ENCODE measurements at places on chromosomes 3 and 15.

- no peak for DNase-seq
These were observed 28.4 kb upstream of the AKAP13 start for GRCh38 chr15:85351965-85352364.

DNA sequence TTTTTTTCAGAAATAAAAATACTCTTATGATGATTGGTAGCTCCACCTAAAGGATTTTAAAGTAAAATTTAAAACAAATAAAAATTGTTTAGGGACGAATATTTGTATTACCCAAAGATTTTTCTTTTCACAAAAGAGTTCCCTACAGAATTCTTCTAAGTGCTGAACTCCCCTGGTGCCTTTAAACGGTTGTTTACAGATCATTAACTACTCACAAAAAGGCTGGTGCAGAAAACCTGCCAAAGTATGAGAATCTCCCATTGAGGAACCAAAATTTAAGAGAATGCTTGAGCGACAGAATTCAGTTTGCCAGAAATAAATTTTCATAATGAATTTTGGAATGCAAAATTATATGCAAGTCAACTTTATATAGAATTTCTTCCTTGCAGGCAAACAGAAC lies 497.8 kb upstream of the NR2F2 start:
- DNase-seq, result no peak

DNA sequence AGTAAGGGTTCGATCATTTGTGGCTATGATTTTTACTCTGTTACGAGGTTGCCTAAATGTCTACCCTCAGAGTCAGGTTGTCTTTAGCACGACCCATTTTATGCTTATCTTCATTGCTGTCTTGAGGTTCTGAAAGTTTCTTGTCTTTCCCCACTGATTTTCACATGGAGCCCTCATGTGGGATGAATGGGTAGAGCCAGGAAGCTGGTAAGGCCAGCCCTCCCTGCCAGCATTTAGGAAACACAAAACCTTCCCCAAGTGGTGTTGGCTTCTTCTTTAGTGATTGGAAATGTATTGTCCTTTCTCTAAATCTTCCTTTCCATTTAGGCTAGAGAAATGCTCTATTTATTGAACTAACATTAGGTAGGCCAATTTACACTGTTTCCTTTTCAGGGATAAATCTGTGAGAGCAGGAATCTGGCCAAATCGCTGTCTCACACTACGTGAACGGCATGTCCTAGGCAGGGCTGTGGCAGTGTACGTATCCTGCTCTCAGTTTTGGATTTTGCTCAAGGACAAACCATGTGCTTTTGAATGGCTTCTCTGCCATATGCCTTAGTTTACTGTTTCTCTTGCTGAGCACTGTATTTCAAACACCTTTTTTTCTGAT lies 43.7 kb downstream of the MYZAP start:
- no peak for DNase-seq

DNA sequence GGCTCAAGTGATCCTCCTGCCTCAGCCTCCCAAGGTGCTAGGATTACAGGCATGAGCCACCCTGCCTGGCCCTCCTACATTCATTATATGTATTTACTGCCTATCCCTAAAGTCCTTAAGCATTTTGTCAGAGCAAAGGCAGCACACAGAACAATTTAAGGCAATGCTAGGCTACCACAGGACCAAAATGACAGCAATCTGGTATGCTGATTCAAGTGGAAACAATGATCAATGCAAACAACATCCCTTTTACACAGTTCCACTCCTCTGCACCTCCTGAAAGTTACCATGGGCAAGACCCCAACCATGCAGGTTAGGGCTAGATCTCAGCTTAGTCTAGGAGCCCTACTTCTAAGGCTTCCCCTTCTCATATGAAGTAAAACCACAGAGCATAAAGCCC lies 40.3 kb downstream of the SPG11 start:
- no peak for DNase-seq

GRCh38 chr3:157844216-157844615 lies 262.0 kb downstream of the SHOX2 start:
- no peak for DNase-seq

All from activated CD8-positive, alpha-beta memory T cell treated with anti-CD3 and anti-CD28 coated beads for 48 hours (primary cell).